ENCODE measurements at places on chromosomes 16 and 17.

GRCh38 chr17:11768106-11768505 is 169.8 kb downstream of the DNAH9 start:
- no peak for DNase-seq

GRCh38 chr16:9970796-9971195 is 211.4 kb downstream of the GRIN2A start:
- no peak for DNase-seq

DNA sequence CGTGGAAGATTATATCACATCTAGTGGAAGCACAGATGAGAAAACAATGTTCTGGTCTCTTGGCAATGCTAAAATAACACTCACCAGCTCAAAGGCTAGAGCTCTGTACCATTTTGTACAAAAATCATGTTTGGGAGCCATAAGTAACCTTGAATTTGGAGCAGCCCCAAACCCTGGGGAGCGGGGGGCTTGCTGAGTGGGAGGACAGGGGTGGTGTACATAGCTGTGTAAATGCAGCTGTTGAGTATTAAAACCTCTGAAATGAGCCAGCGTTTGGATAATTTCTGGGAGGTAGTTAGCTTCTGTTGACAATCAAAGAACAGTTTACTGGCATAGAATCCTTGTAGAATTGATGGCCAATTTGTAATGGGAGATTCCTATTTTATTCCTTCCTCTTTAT is 4.3 kb downstream of the MYH8 start:
- DNase-seq: no peak

- no peak for DNase-seq
Measured at GRCh38 chr17:77863814-77864161, 94.7 kb upstream of the TNRC6C start.

DNA sequence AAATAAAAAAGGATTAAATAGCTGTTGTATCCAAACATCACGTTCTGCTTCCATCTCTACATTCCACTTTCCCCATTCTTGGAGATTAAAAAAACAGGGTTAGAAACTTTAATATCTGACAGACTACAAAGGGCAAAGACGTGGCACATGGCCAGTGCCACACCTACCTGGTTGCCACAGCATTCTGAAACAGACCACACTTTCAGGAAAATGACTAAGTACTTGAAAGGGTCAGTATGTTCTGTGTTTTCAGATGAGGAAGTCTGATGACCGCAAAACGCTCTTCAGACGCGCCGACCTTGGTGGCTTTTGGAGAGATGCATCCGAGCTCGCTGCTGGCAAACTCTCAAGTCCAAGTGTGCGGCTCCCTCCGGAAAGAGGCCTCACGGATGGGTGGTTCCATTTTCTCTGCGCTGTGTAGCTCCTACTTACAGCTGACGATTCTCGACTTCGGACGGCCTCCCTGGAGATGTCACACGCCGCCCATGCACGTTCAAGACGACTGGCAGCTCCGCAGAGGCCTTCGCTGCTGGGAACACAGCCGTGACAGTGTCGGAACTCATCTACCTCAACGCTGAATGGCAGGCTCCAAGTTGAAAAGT is 15.5 kb downstream of the MAP1LC3B start:
- no peak for DNase-seq

GRCh38 chr16:57826706-57827625 is 24.7 kb upstream of the KIFC3 start:
- DNase-seq: no peak

- DNase-seq: no peak
Measured at GRCh38 chr16:13437413-13437795, 482.6 kb upstream of the ERCC4 start.

DNA sequence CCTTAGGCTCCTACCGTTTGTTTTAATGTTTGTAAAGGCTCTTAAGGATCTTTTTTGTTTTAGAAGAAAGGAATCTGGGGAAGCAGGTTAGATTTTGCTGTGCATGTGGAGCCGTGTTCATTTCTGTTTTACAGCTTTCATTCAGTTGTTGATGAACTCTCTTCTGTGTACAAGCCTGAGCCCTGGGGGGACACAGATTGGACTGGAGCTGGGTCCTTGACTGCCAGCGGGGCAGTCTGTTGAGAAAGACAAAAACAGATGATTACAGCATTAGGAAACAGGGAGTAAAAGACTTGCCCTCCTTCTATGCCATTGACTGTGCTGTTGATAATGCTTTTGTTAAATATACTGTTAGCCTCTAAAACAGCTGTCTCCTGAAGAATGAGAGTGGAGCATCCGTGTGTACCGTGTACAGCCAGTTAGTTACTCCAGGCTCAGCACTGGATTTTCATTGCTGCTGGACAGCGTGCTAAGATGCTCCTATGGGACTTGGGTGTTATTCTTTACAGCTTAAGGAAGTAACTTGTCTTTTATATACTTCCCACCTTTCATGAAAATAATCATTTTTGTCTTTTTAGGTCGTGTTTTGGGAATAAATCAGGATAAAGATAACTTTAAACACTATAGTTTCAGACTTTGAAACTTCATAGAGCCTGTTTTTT is 3.2 kb downstream of the MAP1LC3B start:
- no peak for DNase-seq

DNA sequence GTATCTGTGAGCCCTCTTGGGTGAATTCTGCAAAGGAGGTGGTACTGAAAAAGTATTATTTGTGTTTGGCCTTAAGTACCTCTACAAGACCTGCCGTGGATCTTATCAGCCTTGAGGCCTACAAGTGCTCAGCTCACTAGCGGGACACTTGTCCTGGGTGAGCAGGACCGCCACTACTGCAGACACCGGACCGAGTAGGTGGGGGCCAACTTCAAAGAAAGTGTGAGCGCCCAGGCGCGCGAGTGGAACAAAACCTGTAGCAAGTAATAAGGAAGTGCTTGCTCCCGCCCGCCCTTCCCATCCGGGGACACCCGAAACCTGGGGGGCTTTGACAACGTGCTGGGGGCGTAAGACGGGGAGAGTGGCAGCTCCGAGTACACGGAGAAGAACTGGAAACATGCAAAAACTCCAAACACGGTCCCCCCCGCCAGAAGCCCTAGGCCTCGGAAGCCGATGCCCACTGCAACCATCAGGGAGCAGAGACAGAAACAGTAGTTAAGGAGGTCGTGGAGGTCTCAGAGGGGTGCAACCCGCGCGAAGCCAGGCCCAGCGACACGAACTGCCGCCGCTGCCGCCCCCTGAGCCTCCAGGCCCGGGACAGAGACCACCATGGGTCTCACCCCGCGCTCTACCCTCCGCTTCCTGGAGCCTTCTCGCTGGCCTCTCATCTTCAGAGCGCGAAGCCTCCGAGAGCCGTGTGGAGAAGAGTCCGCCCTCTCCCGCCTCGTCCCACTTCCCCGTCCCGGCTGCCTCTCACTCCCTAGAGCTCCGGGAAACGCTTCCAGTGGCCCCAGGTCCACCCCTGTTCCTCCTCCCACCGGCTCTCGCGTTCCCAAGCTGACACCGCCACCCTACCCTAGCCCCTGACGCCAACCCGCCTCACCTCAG is 537 bp downstream of the CNOT1 start:
- peak; percentile 20 for DNase-seq

GRCh38 chr17:37818689-37819088 is 73.8 kb upstream of the HNF1B start:
- no peak for DNase-seq

All from stimulated activated CD8-positive, alpha-beta memory T cell treated with anti-CD3 and anti-CD28 coated beads, Interleukin-2, amount 100 ng/mL, for 1 hour (primary cell).